H1 (cell line): ENCODE measurements at places on chromosomes 4 and X. TPM values are rescaled to one million over a fixed set of nuclear protein-coding genes. Genes with fewer than 3 reads are reported as not detected.

DNA sequence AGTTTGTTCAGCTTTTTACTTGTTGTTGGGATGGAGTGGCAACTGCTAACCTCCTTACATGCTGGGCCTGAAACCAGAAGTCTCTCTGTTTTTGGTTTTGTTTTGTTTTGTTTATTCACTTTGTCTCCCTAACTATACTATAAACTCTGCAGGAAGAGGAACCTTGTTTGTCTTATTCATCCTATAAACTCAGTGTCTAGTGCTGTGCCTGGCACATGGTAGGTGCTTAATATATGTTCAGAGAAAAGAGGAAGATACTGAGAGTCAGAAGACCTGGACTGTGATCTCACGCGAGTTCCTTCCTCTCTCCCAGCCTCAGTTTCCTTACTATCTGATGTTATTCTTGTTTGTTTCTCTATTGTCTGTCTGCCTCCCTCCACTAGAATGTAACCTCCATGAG is 71.3 kb downstream of the PRPS1 start:
- H3K27ac ChIP-seq = no peak overlapping the region
- DNase-seq = no peak
- no peak overlapping the region for H3K4me3 ChIP-seq
- H3K27me3 ChIP-seq = no peaks in the 10 kb centered on the region
- peaks cover 4% of the 10 kb centered on the region for H3K4me1 ChIP-seq
- no peaks in the 10 kb centered on the region for H3K36me3 ChIP-seq

DNA sequence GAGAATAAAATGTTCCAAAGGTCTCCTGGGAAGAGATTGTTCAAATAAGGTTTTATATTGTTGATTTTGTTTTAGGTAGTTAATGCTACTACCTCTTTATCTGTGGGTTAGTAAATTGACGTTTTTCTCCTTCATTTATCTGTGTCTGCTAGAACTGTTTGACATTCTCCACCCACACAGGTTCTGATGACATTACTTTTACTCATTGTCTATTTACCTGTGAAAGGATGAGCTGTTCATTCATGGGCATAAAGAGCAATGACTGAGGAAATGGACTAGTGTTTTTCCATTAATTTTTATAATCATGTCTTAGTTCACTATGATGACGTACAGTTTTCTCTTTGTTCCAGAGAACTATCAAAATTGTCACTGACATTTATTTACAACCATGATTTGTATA is 75.6 kb downstream of the CPE start:
- no peaks in the 10 kb centered on the region for H3K36me3 ChIP-seq
- H3K4me3 ChIP-seq = no peak overlapping the region
- H3K27ac ChIP-seq = no peak overlapping the region
- no peaks in the 10 kb centered on the region for H3K27me3 ChIP-seq
- no peak for DNase-seq

DNA sequence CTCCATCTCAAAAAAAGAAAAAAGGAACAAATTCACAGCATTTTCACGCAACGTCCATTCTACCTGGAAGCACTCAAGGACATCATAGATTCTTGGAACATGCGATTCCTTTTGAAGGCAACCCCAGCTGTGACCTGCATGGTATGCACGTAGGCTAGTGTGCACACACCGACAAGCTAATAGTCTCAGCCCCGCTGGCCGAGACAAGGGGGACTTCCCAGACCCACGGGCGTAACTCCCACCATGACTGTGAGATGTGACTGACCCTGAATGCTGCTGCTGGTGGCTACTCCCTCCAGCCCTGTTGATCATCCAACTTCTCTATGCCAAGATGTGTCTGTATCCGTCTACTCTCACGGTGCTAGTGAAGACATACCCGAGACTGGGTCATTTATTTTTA is 78.3 kb downstream of the CRLF2 start:
- H3K36me3 ChIP-seq = no peaks in the 10 kb centered on the region; the same call in 1 of the 2 replicates
- no peak overlapping the region for H3K27ac ChIP-seq
- H3K4me3 ChIP-seq = no peak overlapping the region
- no peaks in the 10 kb centered on the region for H3K27me3 ChIP-seq

GRCh38 chr4:48665555-48666186 is 114.4 kb downstream of the FRYL start:
- no peak overlapping the region for H3K27ac ChIP-seq
- H3K4me3 ChIP-seq = no peak overlapping the region
- no peak for DNase-seq
- H3K27me3 ChIP-seq = no peaks in the 10 kb centered on the region

DNA sequence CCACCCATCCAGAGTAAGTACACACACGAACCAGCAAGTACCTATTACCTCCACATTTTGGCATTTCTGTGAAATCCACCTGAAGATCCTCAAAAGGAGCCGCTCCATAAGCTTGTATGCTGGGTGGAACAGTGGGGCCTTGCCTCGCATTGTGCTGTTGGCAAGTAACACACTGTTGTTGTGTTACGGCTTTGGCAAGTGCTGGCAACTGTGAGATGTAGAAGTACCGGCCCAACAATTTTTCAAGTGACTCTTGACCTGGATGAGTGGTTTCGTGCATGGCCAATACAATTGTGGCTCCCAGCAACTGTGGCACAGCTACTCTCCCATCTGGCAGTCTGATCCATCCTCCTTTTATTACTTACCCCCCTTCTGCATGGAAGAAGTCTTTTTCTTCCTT is 128.7 kb downstream of the CCNB3 start:
- no peaks in the 10 kb centered on the region for H3K36me3 ChIP-seq
- H3K4me1 ChIP-seq = no peaks in the 10 kb centered on the region
- no peak overlapping the region for H3K27ac ChIP-seq
- DNase-seq = no peak

GRCh38 chr4:2330091-2331042 is 68.5 kb upstream of the MXD4 start:
- H3K36me3 ChIP-seq = no peaks in the 10 kb centered on the region
- no peaks in the 10 kb centered on the region for H3K27me3 ChIP-seq
- H3K27ac ChIP-seq = no peak overlapping the region
- no peak for DNase-seq
- no peak overlapping the region for H3K4me3 ChIP-seq

DNA sequence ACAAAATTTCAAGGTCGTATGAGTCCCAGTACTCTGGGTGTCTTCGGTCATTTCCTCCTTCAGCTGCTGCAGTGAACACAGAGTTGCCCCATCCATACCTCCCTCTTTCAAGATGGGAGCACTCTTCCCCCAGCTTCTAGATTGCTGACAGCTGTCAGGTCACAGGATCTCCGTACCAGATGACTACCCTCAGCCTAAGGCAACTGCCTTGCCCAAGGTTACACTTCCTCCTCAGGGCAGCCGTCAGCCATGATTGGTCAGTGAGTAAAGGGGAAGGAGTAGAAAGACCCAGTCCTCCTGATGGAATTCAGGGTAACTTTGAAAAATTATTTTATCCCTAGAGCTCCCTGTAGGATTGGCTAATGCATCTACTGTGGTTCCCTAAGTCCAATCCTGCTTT is 81.6 kb downstream of the NAF1 start:
- H3K4me1 ChIP-seq = no peaks in the 10 kb centered on the region
- no peak overlapping the region for H3K4me3 ChIP-seq
- H3K27ac ChIP-seq = no peak overlapping the region

DNA sequence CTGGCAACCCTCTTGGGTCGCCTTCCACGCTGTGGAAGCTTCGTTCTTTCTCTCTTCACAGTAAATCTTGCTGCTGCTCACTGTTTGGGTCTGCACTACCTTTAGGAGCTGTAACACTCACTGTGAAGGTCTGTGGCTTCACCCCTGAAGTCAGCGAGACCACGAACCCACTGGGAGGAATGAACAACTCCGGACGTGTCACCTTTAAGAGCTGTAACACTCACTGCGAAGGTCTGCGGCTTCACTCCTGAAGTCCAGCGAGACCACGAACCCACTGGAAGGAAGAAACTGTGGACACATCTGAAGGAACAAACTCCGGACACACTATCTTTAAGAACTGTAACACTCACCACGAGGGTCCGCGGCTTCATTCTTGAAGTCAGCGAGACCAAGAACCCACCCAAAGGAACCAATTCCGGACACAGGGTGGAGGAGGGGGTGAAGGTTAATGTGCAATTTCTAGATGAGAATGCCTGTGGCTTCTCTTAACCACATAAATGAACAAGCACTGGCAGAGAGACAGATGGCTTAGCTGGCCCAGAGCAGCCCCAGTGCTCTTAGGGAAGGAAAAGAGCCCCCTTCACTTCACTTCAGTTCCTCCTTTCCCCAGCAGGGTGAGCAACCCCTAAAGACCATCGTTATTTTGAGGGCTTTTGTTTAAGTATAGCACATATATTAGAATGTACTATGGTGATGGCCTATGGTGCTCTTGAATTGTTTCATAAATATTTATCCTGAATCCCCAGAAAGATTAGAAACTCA is 73.0 kb downstream of the LUZP4 start:
- no peaks in the 10 kb centered on the region for H3K36me3 ChIP-seq
- no peaks in the 10 kb centered on the region for H3K27me3 ChIP-seq
- no peak overlapping the region for H3K27ac ChIP-seq
- H3K4me1 ChIP-seq = no peaks in the 10 kb centered on the region

GRCh38 chr4:44553180-44553579 is 98.2 kb downstream of the YIPF7 start:
- DNase-seq = no peak
- H3K27me3 ChIP-seq = no peaks in the 10 kb centered on the region
- H3K4me1 ChIP-seq = no peaks in the 10 kb centered on the region
- H3K27ac ChIP-seq = no peak overlapping the region

- no peaks in the 10 kb centered on the region for H3K27me3 ChIP-seq
- DNase-seq = no peak
- H3K36me3 ChIP-seq = no peaks in the 10 kb centered on the region
Observed at GRCh38 chrX:110341189-110342035, 17.2 kb upstream of the RTL9 start.

GRCh38 chr4:155959417-155959816 is 5.8 kb upstream of the CTSO start:
- no peak overlapping the region for H3K27ac ChIP-seq
- no peaks in the 10 kb centered on the region for H3K36me3 ChIP-seq
- H3K27me3 ChIP-seq = no peaks in the 10 kb centered on the region
- no peaks in the 10 kb centered on the region for H3K4me1 ChIP-seq
- H3K4me3 ChIP-seq = no peak overlapping the region

DNA sequence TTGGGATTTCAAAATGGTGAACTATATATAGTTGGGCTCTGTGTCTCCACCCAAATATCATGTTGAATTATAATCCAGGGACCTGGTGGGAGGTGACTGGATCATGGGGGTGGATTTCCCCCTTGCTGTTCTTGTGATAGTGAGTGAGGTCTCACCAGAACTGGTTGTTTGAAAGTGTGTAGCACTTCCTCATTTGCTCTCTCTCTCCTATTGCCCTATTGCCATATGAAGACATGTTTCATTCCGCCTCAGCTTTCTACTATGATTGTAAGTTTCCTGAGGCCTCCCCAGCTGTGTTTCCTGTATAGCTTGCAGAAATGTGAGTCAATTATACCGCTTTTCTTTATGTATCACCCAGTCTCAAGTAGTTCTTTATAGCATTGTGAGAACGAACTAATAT is 545.6 kb downstream of the TRAM1L1 start:
- no peak overlapping the region for H3K27ac ChIP-seq
- no peaks in the 10 kb centered on the region for H3K4me1 ChIP-seq
- no peaks in the 10 kb centered on the region for H3K27me3 ChIP-seq
- H3K4me3 ChIP-seq = no peak overlapping the region
- no peaks in the 10 kb centered on the region for H3K36me3 ChIP-seq

Gene ZMAT1
- 0.83 and 1.3 TPM in 2 replicates for polyA plus RNA-seq

Gene FGF2
- polyA plus RNA-seq = 20.5 and 23.4 TPM in 2 replicates

Gene NLGN4X
- 124 and 136 TPM in 2 replicates for polyA plus RNA-seq

Gene BMP3
- 0.02 TPM in 1 of 2 replicates, not detected in the other for polyA plus RNA-seq

Gene PRSS12
- polyA plus RNA-seq = 2.5 and 2.6 TPM in 2 replicates

Gene TLL1
- polyA plus RNA-seq = 0.16 and 0.18 TPM in 2 replicates

Gene CTAG1A
- polyA plus RNA-seq = not detected in 2 replicates

Gene APOO
- 25.7 and 39.7 TPM in 2 replicates for polyA plus RNA-seq

Gene IL21
- polyA plus RNA-seq = not detected in 2 replicates
